ENCODE measurements at places on chromosomes 13 and 19.

DNA sequence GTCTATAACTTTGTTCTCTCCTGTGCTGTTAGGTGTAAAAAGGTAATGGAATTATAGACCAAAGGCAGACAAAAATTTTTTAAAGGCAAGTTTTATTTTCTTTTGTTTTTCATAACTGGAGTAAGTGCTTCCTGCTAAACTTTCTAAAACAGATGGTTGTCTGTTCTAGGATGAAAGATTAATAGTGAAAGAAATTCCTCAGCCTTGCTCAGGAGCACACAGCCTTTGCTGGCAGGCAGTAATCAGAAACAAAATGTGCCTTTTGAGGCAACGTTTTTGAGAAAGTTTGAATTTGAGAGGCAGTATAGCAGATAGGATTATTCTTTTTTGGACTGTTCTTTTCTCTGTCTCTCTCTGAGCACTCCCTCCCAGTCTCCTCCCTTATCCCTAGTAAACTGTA, 2749.5 kb downstream of the PCDH9 start:
- no peak for DNase-seq

DNA sequence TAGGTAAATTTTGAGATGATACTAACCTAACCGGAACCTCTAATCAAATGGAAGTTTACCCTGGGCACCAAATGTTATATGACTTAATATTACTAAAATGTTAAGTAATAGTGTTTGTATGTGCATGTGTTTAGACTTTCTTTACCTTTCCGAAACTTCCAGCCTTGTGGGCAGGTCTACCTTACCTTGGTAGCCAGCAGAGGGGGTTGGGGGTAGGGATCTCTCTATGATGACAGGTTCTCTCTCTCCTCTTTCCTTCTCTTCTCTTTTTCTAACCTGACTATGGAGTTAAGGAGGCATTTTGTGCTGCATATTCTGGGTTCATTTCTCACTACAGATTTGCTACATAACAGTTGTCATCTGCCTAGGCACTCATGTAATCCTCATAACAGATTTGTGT, 6.8 kb upstream of the FRY start:
- DNase-seq: no peak

DNA sequence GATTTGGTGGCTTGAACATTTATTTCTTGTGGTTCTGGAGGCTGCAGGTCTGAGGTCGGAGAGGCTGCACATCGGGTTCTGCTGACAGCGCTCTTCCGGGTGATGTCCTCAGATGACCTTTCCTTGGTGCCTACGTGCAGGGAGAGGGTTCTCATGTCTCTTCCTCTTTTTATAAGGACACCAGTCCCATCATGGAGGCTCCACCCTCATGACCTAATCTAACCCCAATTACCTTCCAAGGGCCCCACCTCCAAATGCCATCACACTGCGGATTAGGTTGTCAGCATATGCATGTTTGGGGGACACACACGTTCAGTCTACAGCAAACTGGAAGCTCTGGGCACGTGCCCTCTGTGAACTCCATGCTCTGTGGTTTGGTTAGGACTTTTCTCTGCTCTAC, 338.6 kb downstream of the FGF9 start:
- DNase-seq: no peak

DNA sequence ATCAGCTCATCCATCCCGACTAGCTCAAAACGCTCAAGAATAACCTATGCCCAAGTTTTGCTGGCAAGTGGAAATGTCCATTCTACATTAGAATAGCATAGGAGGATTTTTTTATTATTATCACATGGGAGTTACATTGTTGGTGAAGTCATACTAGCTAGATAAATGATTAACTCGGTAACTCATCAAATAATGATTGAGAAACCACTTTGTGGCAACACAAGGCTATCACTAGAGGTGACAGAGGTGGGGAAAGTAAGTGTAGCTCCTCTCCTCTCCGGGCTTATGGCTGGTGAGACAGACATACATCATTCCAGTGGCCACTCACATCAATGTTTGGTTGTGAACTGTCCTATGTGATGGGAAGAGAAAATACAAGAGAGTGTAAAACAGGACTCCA, 161.6 kb downstream of the ZIC5 start:
- no peak for DNase-seq

DNA sequence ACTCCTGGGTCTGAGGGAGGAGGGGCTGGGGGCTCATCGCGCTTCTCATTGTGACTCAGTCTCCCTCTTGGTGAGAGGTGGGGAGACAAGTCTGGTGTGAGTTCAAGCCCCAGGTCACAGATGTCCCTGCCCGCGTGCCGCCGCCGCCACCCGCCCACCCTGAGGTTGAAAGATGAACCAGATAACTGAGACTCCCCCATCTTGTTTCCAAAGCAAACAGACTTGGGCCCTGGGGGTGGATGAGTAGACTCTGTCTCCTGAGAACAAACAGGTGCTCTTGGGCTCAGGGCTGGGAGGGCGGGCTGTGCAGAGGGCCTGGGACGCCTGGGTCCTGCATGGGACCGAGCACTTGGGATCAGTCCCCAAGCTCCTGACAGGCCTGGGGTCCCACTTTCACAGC, 567 bp downstream of the SBK2 start:
- DNase-seq: no peak

- no peak for DNase-seq
Observed at GRCh38 chr13:43026262-43026661, 2.9 kb downstream of the DNAJC15 start.

- no peak for DNase-seq
Observed at GRCh38 chr19:30783936-30784335, 411.8 kb downstream of the ZNF536 start.

GRCh38 chr19:16435238-16435917, 36.4 kb downstream of the EPS15L1 start:
- peak; percentile 98 for DNase-seq

GRCh38 chr13:60329221-60329923, 67.6 kb upstream of the TDRD3 start:
- DNase-seq: peak; percentile 46
